ENCODE measurements at places on chromosomes 1 and 21.
A peak's percentile ranks its signal among the peaks of the same experiment; 100 is the strongest.

DNA sequence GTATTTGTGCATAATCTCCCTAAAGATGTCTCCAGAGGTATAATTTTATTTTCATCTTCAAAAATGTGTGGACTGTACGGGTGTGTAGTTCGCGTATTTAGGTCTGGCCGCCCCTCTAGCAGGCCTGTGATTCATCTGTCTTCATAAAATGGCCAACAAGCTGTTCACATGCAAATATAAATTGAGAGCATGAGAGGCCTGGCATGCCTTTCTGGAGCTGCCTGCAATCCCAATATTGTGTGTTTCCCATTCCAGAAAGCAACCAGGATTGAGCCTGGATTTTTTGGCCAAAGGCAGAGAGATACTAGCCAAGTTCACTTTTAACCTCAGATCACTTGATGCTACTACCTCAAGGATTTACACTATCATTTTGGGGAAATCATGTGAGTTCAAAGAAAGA is 197.2 kb downstream of the NFIA start:
- DNase-seq: no peak

- DNase-seq: no peak
Observed at GRCh38 chr21:45959779-45960390, 21.7 kb upstream of the COL6A1 start.

GRCh38 chr1:199867601-199868000 is 159.9 kb upstream of the NR5A2 start:
- peak; percentile 93 for DNase-seq

- no peak for DNase-seq
Observed at GRCh38 chr21:38299671-38300070, 42.9 kb downstream of the KCNJ15 start.

GRCh38 chr1:156807627-156808026 is 9.0 kb downstream of the SH2D2A start:
- no peak for DNase-seq

- DNase-seq: no peak
Observed at GRCh38 chr1:97424209-97424608, 496.6 kb downstream of the DPYD start.

DNA sequence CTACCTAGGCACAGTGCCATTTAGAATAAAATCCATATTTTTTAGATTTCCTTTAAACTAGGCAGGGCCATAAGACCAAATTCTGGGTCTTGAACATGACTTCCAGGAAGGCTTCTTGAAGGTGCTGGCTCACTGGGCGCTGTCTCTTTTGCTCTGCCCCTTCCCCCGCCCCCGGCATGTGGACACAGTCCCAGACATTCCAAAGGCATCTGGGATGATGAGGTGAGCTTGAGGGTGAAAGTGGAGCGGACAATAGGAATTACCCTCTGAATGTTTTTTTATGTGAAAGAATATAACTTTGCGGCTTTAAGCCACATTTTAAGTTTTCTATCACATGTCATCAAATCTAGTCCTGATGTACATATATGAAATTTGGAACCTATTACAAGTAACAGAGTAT is 29.4 kb downstream of the RWDD3 start:
- DNase-seq: no peak

GRCh38 chr1:119648620-119649004 is 546 bp upstream of the ZNF697 start:
- no peak for DNase-seq

GRCh38 chr1:63277195-63278192 is 44.9 kb upstream of the FOXD3 start:
- DNase-seq: no peak

GRCh38 chr1:232483826-232484225 is 146.1 kb downstream of the SIPA1L2 start:
- DNase-seq: no peak

- DNase-seq: no peak
Observed at GRCh38 chr21:31993826-31994825, 121.3 kb downstream of the HUNK start.

- DNase-seq: no peak
Observed at GRCh38 chr1:96887501-96887900, 165.9 kb downstream of the PTBP2 start.

DNA sequence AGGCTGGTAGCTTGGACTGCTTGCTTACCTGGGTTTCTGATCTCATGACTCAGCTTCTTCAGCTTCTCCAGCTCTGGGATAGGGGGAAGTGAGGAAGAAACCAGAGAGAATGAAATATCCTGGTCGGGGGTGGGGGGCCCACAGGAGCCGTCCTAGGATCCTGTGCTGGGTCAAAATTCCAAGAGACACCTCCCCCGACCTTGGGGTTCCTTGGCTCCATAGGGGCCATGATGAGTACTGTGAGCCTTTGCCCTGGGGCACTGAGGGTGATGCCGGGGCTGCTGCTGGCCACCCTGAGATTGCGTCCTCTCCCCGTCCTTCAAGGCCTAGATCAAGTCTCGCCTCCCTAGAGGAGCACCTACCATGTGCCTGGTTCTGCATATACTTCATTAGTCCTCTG is 40.0 kb downstream of the MYOM3 start:
- no peak for DNase-seq

- DNase-seq: peak; percentile 77
Observed at GRCh38 chr1:26627954-26628353, 67.9 kb upstream of the ARID1A start.

DNA sequence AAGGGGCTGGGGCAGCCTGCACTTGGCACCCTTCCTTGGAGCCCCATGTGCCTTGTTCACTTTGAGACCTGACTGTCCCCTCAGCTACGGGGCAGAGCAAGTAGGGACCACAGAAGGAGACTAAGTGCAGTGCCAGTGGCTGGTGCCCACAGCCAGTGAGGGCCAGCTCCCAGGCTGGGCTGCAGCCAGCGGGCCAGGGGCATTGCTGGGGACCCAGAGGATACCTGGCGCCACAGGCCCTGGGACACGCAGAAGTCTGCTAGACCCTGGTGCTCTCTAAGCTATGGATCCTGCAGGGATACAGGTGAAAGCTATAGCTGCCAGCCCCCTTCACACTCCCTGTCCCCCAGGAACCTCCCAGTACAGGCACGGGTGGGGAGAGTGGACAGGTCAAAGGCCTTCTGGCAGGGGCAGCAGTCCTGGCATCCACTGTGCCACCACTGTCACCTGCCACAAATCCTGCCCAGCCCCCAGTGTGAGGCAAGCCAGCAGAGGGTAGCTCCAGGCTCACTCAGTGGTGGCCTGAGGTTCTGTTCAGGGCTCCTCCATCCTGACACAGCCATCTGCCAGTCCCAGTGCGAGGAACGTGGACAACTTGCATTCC is 1.3 kb downstream of the CLCNKA start:
- DNase-seq: no peak

DNA sequence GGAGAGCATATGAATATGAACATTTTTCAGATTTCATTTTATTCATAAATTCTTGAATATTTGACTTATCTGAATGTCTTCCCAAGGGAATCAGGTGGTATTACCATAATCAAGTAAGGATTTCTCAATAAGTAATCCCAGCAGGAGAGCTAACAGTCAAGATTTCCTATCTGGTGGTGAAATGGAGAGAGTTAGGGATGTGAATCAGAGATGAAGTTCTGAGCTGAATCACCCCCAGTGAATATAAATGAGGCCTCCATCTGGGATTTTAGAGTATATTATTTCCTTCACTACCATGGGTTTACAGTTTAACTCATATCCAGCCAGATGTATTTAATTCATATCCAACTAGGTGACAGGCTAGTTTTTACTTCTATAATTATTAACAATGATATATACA is 61.5 kb upstream of the RGS2 start:
- DNase-seq: no peak

GRCh38 chr1:212062832-212063438 is 27.4 kb downstream of the DTL start:
- DNase-seq: peak; percentile 37

- peak; percentile 41 for DNase-seq
Observed at GRCh38 chr1:29136391-29136915, 12.8 kb upstream of the TMEM200B start.

DNA sequence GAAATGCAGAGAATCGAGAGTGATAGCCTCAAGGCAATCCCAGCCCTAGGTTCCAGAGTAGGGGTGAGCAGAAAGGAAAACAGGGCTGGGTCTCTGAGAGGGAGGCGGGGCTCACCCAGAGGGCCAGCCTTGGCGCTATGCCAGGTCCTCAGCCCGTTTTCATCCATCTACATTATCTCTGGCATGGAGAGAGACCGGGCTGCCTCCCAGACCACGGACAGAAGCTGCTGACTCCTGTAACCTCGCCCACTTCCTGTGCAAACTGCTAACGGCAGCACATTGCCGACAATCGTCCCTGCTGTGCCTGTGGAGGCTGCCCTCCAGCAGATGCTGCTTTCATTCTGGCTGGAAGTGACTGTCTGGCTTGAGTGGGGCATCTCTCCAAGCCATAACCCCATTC is 569.1 kb downstream of the NPHP4 start:
- DNase-seq: no peak

GRCh38 chr21:31136891-31137290 is 98.6 kb upstream of the KRTAP19-8 start:
- DNase-seq: no peak

DNA sequence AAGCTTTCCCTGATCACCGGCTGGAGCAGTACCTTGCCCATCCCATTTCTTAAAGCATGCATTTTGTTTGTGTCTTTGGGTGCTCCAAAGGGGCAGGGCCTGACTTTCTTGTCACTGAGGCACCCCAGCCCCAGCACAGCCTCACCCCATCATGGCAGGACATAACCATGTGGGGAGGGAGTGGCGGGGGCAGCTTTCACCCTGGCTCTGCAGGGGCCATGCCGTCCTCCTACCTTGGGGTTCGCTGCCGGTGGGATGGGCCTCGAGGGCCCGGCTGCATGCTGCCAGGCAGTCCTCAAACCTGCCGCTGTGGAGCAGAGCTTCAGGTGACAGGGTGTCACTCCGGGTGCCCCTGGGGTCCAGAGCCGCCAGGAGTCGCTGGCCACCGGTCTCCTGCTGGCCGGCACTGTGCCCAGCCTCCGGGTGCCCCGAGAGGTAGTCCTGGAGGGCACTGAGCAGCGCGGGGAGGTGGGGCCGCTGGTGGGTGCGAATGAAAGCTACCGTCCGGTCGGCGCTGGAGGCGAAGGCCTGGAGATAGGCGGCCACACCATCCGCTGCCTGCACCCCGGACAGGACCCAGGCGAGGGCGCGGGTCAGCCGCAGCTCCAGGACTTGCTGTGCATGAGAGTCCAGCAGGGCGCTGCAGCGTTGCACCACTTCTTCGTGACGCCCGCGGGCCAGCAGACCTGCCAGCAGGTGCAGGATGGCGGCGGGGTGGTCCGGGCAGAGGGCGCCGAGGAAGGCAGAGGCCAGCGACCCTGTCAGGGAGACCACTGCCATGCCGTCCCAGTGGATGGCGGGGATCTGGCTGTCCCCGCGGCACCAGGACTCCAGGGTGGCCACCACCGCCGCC is 1.5 kb downstream of the TTC34 start:
- DNase-seq: no peak
